ENCODE measurements at places on chromosomes 5 and 9.

DNA sequence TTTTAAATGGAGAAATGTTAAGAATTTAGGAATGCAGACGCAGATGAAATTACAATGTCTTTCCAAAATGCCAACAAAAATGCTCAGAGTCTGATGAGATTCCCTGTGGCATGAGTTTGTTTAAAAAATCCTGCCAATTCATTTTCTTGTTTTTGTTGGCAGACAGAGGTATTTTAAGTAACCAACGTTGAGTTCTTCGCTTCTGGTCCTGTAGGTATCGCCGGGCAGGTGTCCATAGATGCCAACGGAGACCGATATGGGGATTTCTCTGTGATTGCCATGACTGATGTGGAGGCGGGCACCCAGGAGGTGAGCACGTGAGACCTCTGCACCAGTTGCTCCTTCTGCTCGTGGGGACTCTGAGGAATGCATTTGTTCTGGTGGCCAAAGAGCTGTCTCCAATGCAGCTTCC lies 69.4 kb downstream of the NPR3 start:
- no peak for DNase-seq

- no peak for DNase-seq
These were observed 1467.1 kb downstream of the FOXD4L5 start for GRCh38 chr9:63817622-63818518.

- DNase-seq: peak; percentile 31
These were observed 85.8 kb downstream of the AOPEP start for GRCh38 chr9:94812343-94812742.

DNA sequence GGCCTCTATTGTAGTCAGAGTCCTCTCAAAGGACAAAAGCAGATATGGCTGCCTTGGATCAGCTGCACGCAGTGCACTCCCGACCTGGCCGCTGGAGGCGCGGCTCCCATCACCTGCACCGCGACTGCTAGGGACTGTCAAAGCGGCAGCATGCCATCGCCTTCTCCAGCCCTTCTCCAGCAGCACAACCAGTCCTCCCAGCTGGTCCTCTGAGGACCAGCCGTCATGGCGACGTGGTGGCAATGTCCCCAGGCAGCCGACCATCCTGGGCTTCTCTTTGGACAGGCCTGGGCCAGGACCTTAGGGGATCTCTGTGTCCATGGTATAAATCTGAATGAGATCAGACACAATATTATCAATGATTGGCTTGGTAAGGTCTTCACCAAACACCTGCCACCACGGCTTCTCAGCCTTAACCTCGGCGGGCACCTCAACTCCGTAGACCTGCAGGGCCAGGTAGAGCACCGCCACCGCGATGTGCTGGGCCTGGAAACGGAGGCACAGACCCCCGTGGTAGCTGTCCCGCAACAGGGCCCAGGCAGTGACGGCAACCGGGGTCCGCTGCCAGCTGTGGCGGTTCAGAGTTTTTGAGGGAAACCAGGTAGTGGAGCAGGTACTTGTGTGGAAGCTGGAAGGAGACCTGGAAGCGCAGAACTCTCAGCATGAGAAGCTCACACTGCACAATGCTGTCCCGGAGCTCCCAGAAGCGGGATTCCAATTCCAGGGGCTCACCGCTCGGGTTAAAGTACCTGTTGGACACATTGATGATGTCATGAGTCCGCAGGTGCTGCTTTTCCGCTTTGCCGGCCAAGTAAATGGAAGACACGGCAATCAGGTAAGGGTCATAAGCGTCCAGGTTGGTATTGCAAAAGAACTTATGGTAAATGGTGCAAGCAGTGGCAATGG lies 8.5 kb downstream of the DUSP1 start:
- no peak for DNase-seq

DNA sequence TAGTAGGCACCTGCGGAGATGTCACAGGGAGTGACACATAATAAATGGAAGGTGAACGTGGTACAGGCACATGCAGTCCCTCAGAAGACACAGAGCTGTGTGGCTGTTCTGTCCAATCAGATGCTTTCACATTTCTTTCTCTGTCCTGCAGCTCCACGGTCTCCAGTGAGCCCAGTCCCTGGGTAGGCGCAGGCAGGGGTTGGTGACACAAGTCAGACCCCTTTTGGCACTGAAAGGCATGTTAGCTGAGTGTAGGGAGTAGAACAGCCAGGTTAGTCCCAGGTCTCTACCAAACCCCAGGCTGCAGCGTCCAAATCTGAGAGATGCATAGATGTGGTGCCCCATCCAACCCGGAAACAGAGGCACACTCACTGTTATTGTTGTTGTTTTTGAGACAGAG lies 2.8 kb downstream of the SLC31A2 start:
- no peak for DNase-seq

DNA sequence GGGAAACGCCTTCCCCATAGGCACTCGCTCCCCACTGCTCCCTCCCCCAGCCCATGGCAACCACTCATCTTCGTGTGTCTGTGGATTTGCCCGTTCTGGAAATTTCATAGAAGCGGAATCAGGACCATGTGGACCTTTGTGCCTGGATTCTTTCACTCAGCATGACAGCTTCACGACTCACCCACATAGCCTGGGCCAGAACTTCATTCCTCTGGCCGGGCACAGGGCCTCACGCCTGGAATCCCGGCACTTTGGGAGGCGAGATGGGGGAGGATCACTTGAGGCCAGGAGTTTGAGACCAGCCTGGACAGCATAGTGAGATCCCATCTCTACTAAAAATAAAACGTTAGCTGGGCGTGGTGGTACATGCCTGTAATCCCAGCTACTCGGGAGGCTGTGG lies 12.1 kb upstream of the DIPK1B start:
- DNase-seq: no peak

DNA sequence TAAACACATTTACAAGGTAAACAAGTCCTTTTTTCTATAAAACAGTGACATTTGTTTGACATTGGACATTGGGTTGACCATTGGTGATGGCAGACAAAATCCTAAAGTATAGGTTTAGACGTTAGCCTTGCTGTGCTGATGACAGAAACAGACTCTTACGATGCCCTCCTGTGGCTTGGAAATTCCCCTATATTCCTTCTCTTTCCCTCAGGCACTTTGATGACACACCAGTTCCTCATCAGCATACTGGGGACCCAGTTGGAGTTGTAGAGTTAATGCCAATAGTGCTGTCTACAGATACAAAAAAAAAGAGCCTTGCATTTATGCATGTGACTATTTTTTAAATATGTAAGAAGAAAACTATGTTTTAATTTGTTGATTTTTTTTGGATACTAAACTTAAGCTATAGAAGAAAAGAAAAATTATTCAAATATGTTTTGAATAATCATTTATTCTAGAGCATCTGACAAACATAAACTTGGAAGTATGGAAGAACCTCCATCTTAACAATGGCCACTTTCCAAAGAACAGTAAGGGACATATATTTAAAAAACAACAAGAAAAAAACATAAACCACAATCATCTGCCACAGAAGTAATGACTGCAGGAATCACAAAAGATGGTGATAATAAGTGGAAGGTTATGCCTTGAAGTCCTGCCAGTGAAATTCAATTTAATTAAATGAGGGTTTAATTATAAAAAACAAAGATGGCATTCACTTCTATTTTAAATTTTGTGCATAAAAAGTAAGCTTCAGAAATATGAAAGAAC lies 75.6 kb upstream of the SNCAIP start:
- no peak for DNase-seq

DNA sequence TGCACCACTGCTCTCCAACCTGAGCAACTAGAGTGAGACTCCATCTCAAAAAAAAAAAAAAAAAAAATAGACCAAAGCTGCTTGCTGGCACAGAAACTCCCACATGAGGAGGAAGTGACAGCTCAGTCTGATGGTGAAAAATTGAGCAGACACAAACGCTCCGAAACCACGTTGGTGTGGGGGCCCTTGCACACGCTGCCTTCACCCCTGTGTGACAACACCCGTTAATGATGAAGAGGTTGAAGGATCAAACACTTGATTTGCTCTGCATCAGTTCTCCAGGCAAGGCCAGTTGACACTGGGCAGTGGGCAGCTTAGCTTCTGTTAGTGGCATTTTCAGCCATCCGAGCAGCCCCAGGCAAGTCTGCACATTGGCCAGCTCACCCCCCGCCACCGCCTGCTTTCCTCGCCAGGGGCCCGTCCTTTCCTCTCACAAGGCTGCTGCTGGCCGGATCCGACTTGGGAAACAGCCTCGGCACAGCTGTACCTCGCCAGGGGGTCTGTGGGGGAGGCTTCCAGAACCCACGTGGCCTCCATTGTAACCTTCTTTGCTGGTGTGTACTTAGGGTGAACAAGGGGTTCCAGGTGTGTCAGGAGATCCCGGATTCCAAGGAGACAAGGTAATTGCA lies 79.8 kb downstream of the COL27A1 start:
- no peak for DNase-seq

DNA sequence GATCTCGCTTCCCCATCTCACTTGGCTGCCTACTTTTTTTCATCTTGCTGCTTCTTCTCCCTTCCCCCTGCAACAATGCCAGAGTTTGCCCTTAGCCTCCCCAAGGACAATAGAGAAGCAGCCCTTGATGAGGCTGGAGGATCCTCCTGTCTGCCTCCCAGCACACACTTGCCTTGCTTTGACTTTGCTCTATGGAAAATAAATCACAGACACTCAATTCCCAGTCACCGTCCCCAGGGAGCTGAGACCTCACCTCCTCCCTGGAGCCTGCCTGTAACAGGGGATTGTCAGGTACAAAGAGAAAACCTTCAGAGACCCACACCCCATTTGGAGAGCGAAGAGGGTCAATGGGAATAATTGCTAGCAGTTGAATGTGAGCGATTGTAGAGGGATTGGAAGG lies 242.1 kb upstream of the ZNF462 start:
- DNase-seq: no peak

DNA sequence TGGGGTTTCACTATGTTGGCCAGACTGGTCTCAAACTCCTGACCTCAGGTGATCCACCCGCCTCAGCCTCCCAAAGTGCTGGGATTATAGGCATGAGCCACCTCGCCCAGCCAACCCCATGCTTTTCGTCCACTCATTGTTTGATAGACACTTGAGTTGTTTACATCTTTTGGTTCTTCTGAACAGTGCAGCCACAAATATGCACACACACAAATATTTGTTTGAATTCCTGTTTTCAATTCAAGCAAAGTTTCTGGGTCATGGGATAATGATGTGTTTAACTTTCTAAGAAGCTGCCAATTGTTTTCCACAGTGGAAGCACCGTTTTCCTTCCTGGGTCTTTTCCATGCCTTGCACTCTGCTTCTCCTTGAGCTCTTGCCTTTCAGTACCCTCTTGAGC lies 6.8 kb upstream of the PAEP start:
- peak; percentile 91 for DNase-seq

DNA sequence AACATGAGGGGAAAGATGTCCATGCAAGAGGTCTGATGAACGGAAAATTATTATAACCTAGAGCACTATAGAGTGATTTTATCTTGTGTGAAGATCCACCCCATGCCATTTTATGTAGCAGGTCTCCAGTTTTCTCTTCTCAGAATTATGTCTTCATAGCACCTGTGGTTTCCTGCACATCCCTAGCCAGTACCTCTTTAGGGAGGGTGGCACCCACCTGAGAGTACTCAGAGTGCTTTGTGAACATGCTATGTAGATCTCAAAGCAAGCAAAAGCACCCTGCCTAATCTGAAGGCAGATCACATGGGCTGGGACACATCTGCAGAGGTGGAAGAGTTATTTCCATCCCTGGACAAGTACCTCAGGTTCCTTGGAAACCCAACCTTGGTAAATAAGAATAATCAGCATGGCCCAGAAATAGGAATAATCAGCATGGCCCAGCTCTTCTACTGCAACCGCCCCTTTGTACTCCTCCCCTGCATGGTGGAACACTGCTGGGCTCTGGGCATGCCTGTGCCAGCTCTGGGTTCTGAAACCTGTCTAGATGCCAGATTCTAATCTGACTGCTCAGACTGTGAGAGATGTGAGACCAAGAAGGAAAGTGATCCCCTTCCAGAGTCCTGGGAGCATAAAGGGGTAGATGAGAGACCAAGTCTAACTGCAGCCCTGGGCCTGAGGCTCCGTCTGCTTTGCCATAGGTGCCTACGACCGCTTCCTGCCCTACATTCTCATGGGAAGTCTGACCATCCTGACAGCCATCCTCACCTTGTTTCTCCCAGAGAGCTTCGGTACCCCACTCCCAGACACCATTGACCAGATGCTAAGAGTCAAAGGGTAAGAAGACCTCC lies 23.7 kb downstream of the SLC22A5 start:
- no peak for DNase-seq

- DNase-seq: no peak
These were observed 472.7 kb upstream of the CDH9 start for GRCh38 chr5:27511061-27511460.

DNA sequence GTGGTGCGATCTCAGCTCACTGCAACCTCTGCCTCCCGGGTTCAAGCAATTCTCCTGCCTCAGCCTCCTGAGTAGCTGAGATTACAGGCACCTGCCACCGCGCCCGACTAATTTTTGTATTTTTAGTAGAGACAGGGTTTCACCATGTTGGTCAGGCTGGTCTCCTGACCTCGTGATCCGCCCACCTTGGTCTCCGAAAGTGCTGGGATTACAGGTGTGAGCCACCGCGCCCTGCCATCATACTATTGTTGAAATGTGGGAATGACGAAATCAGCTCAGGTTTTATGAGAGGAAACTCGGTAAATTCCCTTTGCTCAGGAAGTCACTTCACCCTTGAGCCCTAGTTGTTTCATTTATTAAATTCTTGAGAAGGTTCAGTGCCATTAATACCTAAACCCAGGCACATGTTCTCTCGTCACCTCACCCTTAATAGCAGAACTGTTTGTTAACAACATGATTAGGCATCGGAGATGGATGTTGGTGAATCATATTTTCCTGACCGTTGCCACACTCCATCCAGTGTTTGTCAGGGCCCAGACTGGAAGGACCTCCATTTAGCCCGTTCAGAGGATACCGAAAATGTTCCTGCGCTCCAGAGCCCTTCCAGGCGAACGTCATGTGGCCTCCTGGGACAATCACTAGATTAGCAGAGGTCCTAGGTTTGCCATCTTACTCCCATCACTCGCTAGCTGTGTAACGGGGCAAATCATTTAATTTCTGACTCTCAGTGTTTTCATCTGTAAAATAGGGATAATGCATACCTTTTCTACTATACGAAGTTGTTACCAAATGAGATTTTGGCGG lies 20.0 kb upstream of the CREBRF start:
- DNase-seq: no peak

DNA sequence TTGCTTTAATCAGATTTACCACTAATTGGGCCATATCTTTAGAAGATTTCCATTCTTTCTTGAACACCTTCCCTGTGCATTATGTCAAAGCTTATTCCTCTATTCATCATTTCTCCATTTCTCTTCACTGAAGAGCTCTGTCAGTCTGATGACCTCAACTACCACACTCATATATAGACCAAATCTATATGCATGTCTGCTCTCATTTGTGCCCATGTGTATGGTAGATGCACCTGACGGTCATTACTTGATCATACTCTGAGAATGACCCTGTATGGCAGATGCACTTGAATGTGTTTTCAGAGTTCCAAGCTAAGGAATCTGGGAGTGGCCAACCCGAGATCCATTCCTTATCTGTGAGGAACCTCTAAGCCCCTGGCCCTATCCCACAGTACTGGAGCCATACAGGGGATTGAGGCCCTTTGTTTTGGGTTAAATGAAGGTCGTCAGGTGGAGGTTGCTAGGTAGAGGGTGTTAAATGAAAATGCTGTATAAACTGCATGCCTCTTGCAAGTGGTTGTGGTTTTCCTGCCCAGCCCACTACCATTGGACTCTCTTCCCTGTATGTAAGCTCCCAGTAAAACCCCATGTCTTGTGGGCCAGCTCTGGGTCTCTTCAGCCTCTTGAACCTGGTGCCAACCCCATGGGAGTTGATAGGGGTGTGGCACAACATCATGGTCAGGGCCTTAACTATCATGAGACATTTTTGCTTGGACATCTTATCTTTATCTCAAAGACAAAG lies 229.5 kb downstream of the KIAA0825 start:
- no peak for DNase-seq

GRCh38 chr5:154522284-154522683 lies 44.3 kb upstream of the HAND1 start:
- no peak for DNase-seq
